GM12892 (cell line): ENCODE measurements at places on chromosomes 6 and 20.

- DNase-seq, result no peak
Observed at GRCh38 chr6:157552081-157552747, 171.2 kb downstream of the ZDHHC14 start.

- no peak for DNase-seq
Observed at GRCh38 chr6:127762284-127762683, 138.6 kb downstream of the THEMIS start.

DNA sequence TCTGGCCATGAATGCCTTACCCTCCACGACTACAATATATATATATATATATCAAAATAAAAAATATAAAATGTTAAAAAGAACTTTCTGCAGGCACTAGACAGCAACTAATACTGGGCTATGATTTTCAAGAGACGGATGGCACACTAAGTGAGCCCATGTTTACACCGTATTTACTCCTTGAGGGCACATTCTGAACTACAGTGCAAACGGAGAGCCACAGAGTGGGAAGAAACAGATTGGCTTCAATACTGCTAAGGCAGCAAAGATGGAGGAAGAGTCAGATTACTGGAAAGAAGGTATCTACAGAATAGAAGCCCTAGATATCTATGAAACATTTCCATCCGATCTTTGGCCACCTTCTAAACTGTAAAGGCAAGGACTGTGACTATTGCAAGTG lies 330.3 kb downstream of the HTR1B start:
- no peak for DNase-seq

DNA sequence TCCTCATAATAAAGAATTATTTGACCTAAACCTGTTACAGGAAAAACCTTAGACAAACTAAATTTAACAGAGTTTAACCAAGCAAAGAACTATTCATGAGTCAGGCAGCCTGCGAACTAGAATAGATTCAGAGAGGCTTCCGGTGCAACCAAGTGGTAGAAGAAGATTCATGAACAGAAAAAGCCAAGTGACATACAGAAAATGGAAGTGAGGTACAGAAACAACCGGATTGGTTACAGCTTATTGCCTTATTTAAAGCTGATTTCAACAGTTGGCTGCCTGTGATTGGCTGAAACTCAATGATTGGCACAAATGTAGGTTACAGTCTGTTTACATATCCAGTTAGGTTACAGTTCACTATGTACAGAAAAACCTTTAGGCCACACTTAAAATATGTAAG lies 10.1 kb downstream of the PPP1R3G start:
- no peak for DNase-seq

DNA sequence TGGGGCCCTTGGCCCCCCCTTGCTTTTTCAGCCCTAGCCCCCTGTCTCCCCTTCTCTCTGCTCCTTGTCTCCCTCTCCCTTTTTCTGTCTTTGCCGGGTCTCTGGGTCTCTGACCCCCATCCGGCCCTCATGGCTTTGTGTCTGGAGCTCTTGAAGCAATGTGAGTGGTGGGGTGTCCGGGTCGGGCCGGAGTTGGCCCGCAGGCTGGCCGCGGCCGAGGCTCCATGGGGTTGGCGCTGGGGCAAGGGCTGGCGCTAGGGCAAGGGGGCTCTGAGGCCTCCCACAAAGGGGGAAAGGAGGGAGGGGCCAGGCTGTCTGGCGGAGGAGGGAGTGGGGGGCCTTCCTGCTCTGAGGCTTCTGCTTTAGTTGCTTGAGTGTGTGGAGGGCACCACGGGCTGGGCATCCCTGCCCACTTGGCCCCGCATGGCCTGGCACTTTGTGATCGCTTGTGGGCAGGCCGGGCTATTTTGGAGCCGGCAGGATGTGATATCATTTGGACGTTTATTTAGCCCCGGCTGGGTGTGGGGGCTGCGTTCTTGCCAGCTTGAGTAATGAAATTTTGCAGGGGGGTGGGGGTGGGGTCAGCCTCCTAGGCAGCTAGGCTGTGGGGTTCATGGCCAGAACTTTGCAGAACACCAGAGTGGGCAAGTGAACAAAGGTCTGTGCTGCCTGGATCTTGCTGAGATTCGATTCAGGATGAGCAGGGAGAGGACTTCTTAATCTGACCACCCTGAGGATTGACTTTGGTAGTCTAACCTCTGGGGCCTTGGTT lies 78.7 kb upstream of the MYL9 start:
- no peak for DNase-seq

DNA sequence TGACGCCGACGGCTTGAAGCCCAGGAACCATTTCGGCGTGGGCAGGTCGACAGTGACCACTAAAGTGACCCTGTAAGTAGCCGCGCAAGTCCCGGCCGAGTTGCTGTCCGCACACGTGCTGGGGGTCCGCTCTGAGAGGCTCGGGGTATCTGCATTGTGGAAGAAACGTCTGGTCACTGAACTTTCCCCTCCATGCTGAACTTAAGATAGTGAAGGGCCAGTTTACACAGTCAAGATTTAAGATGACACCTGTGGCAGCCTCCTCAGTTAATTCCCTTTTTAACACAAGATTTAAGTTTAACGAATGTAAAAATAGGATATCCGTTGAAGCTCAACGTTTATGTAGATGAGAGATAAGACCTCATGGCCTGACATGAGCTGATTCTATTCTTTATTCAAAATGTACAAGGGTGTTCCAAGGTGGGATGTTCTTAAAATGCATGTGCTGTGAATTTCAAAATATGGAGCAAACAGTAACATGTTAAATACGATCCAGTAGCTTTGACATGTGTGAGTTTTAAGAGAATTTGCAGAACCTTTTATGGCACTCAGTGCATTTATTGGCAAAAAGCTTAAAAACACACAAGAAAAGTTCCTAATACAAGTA lies 116.2 kb downstream of the RTN4IP1 start:
- DNase-seq, result no peak

DNA sequence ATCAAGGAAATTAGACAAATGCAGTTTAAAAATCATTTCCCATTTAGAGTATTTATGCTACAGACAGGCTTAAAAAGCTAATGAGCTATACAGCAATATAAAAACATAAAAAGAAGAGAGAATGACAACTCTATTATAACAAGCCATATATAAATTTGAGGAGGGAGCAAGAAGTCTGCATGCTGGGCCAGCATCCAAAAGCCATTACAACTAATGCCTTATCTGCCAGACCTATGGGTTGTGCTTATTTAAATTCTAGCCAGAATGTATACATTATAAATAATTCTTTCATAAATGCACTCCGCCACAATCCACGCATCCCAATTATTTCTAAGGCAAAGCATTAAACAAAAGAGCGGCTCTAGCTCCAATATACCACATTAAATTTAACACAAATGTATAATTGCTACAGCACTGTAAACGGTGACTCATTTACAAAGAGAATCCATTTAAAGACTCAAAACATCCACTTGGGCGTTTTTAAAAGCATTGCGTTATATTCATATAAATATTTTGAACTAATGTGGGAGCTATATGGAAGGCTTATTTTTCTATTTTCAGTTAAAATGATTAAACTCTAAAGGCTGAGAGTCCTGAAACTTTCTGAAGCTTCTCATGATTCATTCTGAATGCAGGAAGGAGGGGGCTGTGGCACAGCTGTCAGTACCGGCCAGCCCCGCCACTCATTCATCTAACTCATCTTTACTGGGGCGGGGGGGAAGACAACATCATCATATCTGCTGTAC lies 37.7 kb upstream of the RAB22A start:
- DNase-seq, result no peak
